ENCODE measurements at places on chromosomes 7 and 10.

GRCh38 chr7:105244594-105244993, 144.1 kb downstream of the SRPK2 start:
- DNase-seq, result no peak

DNA sequence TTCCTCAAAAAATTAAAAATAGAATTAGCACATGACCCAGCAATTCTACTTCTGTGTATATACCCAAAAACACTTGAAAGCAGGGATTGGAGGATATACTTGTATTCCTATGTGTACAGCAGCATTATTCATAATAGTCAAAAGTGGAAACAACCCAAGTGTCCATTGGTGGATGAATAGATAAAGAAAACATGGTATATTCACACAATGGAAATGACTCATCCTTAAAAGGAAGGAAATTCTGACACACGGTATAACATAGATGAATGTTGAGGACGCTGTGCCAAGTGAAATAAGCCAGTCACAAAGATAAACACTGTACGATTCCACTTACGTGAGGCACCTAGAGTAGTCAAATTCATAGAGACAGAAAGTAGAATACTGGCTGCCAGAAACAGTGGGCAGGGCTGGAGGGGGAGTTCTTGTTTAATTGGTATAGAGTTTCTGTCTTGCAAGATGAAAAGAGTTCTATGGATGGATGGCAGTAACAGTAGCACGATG, 26.6 kb upstream of the KAT6B start:
- no peak for DNase-seq

- DNase-seq, result no peak
These were observed 448.8 kb downstream of the DNAJB6 start for GRCh38 chr7:157785486-157786186.

- DNase-seq, result no peak
These were observed 8.3 kb downstream of the VSTM2A start for GRCh38 chr7:54550471-54550870.

- peak; percentile 78 for DNase-seq
These were observed at the start of gene RBM17 for GRCh38 chr10:6088721-6089333. Gene RBM17, plus strand, starts transcription at chr10:6089034. Its CDS starts 8,032 bp downstream, at chr10:6097066.

GRCh38 chr10:119393019-119393418, 149.5 kb downstream of the RGS10 start:
- DNase-seq, result no peak

DNA sequence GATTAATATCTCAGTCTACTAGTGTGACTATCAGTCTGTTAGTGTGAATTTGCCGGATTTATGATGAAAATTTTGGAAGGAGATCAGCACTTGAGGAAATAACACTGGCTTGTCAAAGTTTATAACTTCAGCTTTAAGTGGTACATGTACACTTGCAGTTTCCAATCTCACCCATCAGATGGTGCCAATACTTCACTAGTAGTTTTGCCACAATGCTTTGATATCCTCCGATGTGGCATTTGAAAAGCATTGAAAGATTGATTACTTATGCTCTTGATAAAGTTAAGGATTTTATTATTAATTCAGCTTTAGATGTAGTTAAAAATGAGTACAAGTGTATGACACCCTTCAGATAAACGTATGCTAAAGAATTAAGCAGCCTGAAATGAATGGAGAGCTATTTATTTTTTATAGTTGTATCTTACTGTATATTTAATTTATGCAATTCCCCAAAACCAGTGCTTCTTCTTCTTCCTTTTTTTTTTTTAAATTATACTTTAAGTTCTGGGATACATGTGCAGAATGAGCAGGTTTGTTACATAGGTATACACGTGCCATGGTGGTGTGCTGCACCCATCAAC, 98.2 kb downstream of the ANLN start:
- peak; percentile 83 for DNase-seq

DNA sequence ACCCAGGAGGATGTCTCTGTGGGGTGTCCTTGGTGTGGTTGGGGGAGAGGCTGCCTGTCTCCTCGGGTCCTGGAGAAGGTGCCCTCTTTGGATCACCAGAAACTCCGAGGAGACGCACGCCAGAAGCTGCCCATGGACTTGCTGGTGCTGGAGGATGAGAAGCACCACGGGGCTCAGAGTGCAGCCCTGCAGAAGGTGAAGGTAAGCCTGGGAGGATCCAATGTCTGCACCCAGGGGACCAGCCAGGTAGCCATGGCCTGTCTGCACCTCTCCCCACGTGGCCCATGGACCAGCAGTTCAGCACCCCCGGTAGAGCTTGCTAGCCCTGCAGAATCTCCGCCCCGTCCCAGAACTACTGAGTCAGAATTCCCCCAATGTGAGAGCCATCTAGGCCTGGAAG, 5.1 kb downstream of the ANKRD2 start:
- no peak for DNase-seq

- DNase-seq, result no peak
These were observed 66.0 kb upstream of the TNS3 start for GRCh38 chr7:47647918-47648250.

- no peak for DNase-seq
These were observed 11.5 kb upstream of the OGA start for GRCh38 chr10:101829561-101830315.

- DNase-seq, result no peak
These were observed 23.9 kb upstream of the CALD1 start for GRCh38 chr7:134755422-134756022.

GRCh38 chr7:123323689-123324088, 123.9 kb upstream of the SLC13A1 start:
- DNase-seq, result no peak

GRCh38 chr7:41163991-41164390, 538.9 kb downstream of the INHBA start:
- no peak for DNase-seq

GRCh38 chr10:125774581-125775191, 935 bp downstream of the MMP21 start:
- no peak for DNase-seq

GRCh38 chr7:150663802-150664494, 21.6 kb upstream of the GIMAP2 start:
- no peak for DNase-seq

GRCh38 chr10:132434405-132435005, 37.5 kb downstream of the PWWP2B start:
- DNase-seq, result no peak

- DNase-seq, result no peak
These were observed 363.9 kb downstream of the GALNT17 start for GRCh38 chr7:71495828-71496227.

DNA sequence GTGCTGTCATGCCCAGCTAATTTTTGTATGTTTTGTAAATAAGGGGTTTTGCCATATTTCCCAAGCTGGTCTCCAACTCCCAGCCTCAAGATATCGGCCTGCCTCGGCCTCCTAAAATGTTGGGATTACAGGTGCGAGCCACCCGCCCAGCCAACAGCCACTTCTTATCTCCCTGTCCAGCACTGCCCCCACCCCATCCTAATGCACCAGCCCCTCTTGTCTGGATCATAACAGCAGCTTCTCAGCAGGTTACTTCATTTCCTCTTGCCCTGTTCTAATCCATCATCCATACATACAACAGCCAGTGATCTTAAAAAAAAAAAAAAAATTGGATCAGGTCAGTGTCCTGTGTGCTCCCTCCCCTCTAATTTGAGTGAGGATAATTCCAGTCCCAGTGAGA, 12.8 kb upstream of the FRAT2 start:
- DNase-seq, result no peak

- DNase-seq, result no peak
These were observed 49.5 kb upstream of the FAM180A start for GRCh38 chr7:135798095-135798494.

DNA sequence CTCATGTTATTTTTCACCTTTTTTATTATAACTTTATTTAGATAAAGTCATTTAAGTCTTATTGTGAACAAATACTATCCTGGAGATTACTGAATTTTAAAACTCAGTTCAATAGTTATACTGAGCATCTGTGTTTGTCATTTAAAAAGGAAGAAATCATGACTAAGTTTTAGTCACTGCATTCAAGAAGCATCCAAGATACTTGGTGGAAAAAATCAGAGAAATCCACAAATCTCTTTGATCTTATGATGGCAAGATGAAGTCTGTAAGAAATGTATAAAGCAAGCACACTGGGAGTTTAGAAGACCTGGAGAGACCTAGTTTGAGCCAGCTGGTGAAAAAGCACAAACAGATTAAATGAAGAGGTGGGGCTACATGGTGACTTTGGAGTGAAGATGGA, 529.8 kb upstream of the IGFBP3 start:
- DNase-seq, result no peak

DNA sequence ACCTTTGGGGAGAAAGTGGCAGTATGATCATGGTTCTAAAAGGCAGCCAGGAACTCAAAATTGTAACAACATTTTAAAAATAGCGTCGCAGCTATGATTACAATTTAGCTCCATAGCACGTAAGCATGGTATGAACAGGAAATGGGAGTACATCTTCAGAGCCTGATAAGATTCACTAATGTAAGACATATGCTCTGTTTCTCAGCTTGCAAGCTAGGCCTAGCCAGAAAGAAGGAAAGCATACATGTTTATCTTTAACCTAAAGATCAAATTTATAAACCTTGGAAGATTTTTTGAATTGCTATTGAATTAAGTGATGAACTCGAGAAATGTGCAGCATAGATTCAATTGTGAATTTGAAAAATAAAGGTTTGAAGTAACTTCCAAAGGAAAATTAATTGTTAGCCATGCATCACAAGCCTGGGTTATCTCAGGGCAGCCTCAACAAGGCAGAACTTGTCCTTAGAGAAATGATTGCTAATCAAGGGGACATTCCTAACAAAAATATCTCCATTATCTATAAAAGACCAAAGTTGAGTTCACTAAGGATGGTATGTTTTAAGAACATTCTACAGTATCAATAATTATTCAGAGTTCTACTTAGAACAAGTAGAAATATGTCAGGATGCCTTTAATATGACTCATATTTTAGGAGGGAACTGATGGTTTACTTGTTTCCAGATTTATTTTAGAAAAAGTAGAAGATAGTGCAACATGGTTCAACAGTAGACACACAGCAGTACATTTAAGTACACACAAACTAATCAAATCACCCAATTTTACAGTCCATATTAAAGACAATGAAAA, 38.8 kb upstream of the SEPTIN7 start:
- no peak for DNase-seq

GRCh38 chr10:115829521-115830205, 443.3 kb downstream of the GFRA1 start:
- DNase-seq, result no peak

DNA sequence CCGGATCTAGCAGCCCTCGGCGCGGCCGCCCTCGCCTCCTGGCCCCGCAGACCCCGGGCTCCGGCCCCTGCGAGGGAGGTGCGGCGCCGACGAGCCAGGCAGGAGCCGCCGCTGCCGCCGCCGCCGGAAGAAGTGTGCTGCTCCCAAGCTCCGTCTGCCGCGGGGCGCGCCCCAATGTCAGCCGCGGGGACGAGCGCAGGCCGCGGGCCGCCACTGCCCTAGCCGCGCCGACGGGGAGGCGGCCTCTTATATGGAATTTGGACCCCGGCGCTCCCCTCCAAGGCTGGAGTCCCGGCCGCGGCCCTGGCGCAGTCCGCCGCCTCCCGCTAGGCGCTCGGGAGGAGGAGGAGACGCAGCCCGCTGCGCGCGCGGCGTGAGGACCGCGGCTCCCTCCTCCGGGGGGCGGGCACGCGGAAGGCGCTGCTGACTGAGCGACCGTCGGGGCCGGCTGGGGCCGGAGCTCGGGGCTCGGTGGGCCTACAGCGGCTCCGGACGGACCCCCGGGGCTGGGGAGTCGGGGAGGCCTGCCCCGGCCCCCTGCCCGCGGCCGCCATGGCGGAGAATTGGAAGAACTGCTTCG, at the start of gene TRIM8:
TRIM8 (plus strand) TSS at position 414 of the 580 bp plus-strand sequence; CDS start at position 553, 139 bp downstream.
- no peak for DNase-seq

GRCh38 chr10:132943058-132943790, 854 bp upstream of the CFAP46 start:
- DNase-seq, result no peak

DNA sequence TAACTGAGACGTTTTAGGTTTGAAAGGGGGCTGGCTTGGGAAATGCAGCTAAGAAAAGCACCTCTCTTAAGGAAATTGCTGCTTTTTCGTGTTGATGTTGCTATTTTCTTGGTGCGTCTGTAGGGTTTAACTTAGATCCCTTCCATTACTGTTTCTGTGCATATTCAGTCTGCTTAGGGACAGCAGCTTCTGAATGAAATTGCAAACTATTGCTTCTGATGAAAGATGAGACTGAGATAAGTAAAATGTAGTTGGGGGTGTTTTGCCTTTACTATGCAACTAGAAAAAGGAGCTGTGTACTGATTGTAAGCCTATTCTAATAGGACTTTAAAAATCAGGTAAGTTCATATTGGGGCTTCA, 772 bp downstream of the HDAC9 start:
- DNase-seq, result no peak

DNA sequence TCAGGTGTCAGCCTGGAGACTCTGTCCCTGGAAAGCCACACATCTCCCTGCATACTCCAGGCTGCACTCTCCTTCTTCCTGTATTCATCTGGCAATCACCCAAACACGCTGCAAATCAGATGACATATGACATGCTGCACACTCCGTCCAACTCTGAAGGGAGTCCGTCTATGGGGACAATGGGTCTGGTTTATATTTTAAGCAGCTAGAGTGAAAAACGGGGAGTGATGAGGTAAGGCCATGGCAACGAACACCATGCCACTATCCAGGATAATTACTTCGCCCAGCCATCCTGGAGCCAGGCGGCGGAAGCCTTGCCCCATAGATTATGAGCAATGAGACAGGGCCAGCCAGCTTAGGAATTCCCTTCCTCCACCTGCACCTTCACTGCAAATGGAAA, 140.1 kb downstream of the PLXNA4 start:
- no peak for DNase-seq

- DNase-seq, result no peak
These were observed 22.4 kb upstream of the FAM13C start for GRCh38 chr10:59384761-59385160.

- no peak for DNase-seq
These were observed 42.7 kb downstream of the VWDE start for GRCh38 chr7:12360948-12361347.

GRCh38 chr7:130069179-130069977, 956 bp upstream of the KLHDC10 start:
- no peak for DNase-seq

DNA sequence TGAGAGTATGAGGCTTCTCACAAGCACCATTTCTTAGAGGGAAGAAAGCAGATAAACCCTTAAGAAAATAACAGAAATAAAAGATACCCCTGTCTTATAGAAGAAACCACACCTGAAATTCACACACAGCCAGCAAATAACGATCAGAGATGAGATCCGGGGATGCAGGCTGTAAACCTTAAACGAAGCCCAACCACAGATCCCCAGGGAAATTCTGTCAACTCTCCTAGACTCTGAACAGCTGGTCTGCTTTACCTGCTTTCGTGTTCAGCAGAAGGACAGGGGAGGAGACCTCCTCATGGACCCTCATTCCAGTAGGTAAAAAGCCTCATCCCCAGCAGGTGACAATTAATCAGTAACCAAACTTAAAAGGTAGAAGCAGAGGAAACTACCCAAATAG, 45.0 kb downstream of the VOPP1 start:
- peak; percentile 38 for DNase-seq

GRCh38 chr10:4028027-4028471, 243.0 kb upstream of the KLF6 start:
- DNase-seq, result no peak
